ENCODE measurements at places on chromosomes 5 and 9.
A peak's percentile ranks its signal among the peaks of the same experiment; 100 is the strongest.

DNA sequence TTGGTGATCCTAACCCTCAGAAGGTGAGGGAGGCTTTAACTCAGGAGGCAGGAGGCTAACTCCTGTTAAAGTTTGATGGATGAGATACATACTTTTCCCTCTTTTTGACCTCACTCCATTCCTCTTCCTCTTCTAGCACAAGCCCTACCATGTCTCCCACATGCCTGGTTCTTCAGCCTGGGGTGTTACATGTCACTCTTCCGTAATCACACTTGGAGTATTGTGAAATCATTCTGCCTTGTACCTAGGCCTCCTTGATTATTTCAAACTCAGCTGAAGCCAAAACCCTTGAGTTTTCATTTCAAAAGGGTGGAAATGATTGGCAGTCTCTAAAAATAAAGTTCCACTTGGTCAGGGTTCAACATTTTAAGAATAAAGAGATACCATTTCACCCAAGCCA, 1.8 kb downstream of the PLAC8L1 start:
- DNase-seq: no peak

DNA sequence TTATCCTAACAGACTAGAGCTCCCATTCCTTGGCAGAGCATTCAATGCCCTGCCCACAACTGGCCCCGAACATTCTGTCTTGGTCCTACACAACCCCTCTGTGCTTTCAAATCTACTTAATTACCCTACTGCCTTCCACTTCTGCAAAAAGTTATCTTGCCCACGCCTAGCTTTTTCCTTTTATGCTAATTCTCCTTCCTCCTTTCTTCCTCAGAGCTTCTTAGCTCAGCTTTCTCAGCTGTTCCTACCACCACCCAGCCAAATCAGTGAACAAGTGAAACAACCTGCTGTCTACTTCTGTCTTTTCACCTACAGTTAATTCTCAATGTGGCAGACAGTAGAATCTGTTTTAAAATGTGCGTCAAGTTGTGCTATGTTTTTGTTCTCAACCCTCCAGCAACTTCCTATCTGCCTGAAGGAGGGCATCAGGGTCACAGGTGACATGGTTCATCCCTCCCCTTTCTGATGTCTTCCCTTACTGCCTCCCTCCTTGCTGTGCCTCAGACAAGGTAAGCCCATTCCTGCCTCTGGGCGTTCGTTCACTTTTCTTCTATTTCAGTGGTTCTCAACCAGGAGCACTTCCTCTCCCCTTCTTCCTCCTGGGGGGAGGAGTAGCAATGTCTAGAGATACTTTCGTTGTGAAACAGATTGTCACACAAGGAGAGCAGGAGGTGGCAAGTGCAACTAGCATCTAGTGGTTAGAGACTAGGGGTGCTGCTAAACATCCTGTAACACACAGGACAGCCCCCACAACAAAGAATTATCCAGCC, 1.3 kb upstream of the REEP5 start:
- peak; percentile 19 for DNase-seq

DNA sequence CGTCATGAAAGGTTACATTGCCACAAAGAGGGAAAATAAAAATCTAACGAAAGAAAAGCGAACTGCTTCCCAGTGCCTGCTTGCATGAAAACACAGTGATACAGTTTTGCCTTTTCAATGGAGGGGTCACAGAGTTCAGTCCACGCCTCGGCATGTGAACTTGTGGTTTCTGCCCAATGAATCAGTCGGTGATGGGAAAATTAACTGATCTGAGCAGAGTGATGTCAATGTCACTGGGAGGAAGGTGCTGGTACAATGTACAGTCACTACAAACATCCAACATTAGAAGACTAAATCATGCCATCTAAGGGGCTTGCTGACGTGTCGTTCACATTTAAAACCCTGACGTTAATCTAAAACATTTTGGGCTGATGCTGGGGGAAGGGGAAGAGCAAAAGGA, 151.8 kb upstream of the MSX2 start:
- no peak for DNase-seq

- DNase-seq: peak; percentile 43
Observed at GRCh38 chr5:116084287-116084691, 536 bp upstream of the COMMD10 start.

DNA sequence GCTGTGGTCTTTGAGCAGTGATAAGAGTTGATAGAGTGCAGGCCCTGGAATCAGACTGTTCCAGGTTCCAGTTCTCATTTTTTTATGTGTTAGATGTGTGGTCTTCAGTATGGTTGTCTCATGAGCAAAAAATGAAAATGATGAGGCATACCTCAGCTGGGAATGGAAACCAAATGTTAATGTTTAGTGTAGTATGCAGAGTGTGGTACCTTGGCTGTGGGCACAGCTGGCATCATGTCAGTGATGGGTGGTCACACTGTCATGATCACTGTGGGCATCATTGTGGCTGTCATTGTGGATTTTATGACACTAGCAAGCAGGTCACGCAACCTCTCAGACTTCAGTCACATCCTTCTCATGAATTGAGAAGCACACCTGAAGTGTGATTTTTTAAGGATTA, 6.4 kb downstream of the ABLIM3 start:
- DNase-seq: no peak

DNA sequence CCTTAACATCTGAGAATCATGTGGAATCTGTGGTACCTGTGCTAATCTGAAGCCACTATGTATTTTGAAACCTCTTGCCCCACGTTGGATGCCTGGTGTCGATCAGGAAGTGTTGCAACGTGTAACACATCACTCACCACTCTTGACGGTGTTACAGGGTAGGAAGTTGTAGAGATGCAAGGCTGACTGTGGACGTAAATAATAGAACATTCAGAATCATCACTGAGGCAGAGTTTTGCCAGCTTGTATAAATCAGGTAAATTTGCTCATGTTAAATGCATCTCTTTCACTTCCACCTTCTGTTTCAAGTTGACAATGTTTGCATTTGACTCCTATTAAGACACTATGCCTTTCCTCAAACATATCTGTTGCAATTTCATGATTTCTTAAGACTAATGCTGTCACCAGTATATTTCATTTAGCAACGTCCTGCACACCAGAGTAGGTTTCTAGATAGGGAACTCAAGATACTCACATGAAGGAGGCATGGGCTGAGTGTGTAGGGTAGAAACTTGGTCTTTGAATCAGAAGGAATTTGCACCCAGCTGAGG, 38.1 kb downstream of the BASP1 start:
- DNase-seq: no peak

DNA sequence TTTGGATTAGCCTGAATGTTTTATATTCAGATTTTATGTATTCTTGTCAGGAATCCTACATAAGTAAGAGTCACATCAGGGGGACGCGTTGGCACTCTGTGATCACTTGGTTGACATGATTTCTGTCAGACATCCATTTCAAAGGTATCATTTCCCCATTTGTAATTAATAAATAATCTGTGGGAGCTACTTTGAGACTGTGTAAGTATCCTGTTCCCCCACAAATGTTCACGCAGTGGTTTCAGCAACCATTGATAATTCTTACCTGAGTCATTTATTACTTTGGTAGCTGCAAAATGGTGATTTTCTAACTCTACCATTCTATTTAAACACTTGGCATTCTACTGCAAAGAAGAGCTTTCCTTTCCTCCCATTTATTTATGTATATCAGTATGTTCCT, 56.9 kb upstream of the TBC1D2 start:
- no peak for DNase-seq

- DNase-seq: no peak
Observed at GRCh38 chr5:143576711-143577484, 173.4 kb upstream of the NR3C1 start.

DNA sequence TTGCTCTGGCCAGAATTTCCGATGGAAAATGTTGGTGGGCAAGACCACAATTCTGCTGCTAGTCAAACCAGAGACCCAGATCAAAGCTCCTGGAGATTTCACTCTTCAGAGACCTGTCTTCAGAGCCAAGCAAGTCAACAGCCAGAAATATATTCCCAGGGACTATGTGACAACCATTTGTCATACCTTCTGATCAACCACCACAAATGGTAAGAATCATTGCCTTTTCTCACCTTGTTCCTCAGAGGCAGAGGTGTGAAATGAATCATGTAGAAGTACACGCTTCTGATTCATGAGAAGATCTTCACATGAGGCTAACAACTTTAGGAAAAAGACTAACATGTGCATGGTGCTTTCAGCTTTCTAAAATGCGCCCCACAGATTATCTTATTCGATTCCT, 53.5 kb downstream of the SUSD1 start:
- DNase-seq: no peak

GRCh38 chr5:124468671-124469411, 277.6 kb downstream of the ZNF608 start:
- no peak for DNase-seq

- DNase-seq: no peak
Observed at GRCh38 chr5:121049971-121050370, 585.9 kb downstream of the PRR16 start.

GRCh38 chr9:114001794-114002261, 76.3 kb downstream of the AMBP start:
- no peak for DNase-seq

DNA sequence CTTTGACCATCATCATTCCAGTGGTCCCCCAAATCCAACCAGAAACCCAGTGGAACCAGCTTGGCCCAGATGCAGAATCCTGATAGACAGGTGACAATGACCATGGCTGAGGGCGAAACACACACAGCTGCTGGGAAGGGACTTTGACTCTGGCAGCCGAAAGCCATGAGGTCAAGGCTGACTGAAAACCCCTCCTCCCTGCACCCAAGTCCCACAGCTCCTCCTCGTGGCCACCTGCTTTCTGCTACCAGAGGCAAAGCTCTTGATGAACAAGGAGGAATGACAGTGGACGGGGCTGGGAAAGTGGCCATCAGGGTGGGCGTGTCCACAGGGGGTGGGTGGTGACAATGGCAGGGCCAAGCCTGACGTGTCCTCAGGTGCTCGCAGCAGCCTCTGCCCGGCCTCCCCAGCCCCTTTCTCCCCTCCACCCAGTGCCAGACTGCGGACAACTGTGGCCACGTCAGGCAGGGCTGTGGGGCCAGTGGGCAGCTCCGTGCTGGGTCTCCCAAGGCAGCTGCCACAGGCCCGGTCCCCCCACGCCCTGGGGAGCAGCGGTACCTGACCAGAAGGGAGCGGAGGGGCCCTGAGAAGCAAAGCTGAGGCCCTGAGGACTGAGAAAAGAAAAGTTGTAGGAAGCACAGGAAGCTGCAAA, 30.8 kb upstream of the SARDH start:
- no peak for DNase-seq

GRCh38 chr5:136629125-136629792, 263.9 kb upstream of the TRPC7 start:
- no peak for DNase-seq

- no peak for DNase-seq
Observed at GRCh38 chr5:14598225-14598624, 16.6 kb downstream of the OTULINL start.

DNA sequence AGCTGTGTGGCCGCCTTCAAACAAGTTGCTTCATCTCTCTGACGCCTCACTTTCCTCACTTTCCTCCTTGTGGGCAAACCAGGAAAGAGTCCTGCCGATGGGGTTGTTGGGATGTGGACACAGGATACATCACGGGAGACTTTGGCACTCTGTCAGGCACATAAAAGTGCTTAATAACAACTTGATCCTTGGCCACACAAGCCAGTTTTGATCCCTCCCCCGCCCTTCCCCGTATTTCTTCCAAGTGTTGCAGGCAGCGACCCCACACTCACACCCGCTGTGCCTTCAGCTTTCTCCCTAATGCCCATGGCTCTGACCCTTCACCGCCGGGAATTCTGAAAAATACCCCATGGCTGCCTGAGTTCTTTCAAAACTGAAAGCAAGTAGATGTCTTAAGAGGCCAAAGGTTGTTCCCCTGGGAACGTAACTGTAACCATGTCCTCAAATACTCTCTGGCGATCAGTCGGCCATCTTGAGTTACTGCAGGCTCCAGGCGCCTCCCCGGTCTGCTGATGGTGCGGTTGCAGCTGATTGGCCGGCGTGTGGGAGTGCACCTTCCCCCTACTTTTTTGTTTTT, 59.8 kb downstream of the ARHGEF37 start:
- DNase-seq: no peak

All from stimulated activated naive CD8-positive, alpha-beta T cell treated with anti-CD3 and anti-CD28 coated beads, Interleukin-15, Interleukin-2, amounts not matched to agents 100 U/mL and 50 U/mL, for 24 hours (primary cell).